ENCODE measurements at places on chromosomes 6 and 20. TPM values are rescaled to one million over a fixed set of nuclear protein-coding genes. Genes with fewer than 3 reads are reported as not detected.

DNA sequence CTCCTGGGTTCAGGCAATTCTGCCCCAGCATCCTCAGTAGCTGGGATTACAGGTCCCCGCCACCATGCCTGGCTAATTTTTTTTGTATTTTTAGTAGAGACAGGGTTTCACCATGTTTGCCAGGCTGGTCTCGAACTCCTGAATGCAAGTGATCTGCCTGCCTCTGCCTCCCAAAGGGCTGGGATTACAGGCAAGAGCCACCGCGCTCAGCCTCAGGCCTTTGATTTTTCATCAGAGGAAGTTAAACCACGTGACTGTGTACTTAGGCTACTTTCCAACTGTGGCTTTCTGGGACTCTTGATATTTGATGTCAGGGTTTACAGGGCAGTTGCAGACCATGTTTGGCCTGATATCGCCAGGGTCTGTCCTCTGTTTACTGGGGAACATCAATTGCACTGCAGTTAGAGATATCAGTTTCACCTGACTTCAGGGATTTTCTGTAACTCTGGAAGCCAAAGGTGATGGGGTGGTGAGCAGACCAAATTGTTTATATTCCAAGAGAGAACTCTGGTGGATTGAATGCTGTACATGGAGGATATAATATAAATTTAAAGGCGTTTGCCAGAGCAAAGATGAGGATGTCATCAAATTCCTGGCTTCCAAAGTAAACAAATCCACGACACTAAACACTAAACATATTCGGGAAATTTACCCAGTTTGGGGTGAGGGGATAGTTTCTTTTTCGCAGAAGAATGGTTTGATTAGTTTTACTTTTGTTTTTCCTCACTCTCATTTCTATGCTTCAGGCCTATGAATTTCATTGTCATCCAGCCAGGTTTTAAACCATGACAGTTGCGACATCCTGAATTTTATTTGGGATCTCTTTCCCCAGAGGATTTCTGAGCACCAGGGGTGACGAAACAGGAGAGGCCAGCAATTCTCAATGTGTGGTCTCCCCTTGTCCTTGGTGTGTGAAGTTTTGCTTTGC lies 4.2 kb downstream of the PSMF1 start:
- DNase-seq = peak; percentile 68

DNA sequence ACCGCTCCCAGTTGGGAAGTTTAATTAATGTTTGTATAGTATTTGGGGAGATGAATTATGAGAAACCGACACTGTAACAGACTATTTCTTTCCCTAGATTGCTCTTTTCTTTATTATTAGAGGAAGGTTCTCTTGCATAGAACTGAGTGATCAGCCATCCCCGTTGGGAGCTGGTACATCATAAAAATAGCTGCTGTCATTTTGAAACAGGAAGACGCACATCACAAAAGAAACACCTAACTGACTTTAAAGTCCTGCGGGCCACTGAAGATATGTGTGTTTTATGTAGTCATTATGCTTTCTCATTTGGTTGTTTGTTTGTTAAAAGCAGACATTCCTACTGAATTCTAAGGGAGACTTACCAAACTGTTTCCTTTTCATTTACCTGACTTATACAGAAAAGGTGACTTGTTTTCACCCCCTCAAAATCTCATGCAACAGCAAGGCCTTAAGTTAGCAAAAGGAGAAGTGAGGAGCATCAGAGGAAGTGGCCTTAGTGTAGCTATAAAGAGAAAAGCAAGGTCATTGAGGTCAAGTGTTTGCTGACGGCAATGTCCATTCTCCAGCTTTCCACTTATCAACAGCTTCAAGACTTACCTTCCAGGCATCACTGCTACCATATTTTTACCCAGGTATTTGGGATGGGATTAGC lies 91.0 kb downstream of the PKHD1 start:
- no peak for DNase-seq

GRCh38 chr6:41306187-41306854 lies 19.8 kb upstream of the TREM1 start:
- DNase-seq = no peak

DNA sequence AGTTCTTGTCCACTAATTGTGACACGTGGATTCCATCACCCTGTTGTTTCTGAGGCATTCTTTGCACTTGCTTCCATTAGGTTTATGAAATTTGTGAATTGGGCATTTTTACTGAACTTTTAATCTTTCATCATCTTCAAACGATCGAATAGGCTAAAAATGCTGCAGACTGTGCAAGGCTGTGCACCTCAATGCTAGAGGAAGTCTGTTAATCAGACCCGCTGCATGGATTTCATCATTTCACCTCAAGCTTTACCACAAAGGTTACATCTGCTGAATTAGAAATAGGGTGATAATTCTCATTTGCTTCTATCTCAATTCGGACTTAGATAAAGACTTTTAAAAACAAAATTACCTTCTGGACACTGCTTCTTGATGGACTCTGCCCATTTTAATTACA lies 27.8 kb upstream of the F13A1 start:
- no peak for DNase-seq

- DNase-seq = peak; percentile 30
These were observed 11.1 kb upstream of the ARFGEF2 start for GRCh38 chr20:48910347-48910781.

DNA sequence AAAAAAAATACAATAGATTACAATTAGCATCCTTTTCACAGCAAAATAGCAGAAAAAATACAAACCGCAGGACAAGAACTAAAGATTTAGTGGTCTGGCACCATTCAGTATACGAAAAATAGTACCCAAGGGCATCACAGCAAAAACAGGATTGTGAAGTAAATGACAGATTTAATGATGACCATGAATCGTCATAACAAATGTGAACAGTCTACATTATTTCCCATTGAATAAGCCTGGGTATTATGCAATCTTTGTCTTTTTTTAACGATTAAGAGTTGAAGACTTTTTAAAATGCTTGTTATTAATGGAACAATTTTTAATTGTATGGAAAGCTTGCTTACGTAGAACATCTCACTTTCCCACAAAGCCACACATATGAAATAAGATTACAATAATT lies 432.8 kb downstream of the PKHD1 start:
- no peak for DNase-seq

DNA sequence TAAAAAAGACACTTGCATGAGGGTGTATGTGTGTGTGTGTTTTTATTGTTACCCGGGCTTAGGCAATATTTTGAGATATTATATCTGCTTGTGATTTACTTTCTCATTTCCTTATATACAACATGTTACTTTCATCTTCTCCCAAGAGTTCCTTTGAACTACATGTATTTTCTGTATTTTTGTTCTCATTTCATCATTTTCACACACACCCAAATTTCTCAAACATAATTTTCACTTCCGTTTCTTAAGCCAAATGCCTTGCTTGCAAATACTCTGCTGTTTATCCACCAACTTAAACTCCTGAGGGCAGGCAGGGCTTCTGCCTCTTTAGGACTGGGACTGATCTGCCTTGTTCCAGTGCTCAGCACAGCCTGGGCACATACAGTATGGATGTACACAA lies 69.3 kb upstream of the FYN start:
- DNase-seq = no peak

- DNase-seq = no peak
These were observed 407.7 kb downstream of the CDH26 start for GRCh38 chr20:60365882-60366281.

- DNase-seq = no peak
These were observed 49.1 kb upstream of the CEP85L start for GRCh38 chr6:118700531-118700930.

DLK2 gene
- 0.45 TPM for total RNA-seq

REM1 gene
- total RNA-seq = 7.2 TPM

TP53TG5 gene
- total RNA-seq = not detected
